ENCODE measurements at places on chromosomes 16 and 17.

GRCh38 chr17:6408276-6408675 lies 26.6 kb downstream of the AIPL1 start:
- DNase-seq: no peak

DNA sequence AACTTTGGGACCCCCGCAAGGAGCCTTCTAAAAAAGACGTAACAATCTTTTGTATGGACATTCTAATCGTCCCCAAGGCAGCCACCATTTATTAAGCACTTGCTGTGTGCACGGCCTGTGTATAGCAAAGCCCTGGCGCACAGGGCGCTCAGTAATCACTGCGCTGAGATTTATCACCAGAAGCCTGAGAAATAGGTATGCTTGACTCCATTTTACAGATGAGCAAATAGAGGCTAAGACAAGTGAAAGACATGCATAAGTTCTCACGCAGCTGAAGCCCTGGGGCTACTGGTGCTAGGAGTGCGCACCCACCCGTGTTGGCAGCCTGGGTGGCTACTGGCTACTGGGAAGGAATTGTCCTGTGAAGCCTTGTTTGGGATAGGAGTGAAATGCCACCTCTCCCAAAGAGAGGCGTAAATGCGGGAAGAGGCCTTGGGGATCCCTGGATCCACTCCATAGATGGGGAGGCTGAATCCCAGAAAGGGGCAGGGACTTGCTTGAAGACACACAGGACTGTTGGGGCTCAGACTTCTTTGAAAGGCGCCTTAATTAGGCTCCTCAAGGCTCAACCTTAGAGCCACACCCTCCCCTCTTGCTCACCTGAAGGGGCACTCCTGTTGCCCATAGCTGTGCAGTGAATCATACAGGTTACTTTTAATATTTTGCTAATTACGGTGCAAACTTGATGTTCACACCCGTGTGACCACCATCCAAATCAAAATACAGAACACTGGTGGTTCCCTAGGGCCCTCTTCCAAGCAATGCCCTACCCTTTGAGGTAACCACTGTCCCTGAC lies 634 bp upstream of the NATD1 start:
- no peak for DNase-seq

DNA sequence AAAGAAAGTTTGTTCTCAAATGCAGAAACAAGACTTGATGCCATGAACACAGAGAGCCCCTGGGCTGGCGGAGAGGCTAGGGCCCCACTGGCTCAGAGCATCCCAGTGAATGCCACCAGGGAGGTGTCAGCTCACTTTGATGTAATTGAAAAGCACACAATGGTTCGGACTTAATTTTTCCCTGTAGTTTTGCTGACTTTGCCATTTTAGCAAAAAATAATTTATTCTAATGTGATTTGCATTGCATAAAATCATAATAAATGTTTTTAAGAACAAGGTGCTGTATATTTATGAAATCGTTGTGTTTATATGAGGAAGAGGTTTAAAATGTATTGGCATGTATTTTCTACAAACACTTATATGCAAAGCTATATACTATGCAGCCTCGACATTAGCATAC lies 140.5 kb downstream of the HS3ST4 start:
- no peak for DNase-seq

DNA sequence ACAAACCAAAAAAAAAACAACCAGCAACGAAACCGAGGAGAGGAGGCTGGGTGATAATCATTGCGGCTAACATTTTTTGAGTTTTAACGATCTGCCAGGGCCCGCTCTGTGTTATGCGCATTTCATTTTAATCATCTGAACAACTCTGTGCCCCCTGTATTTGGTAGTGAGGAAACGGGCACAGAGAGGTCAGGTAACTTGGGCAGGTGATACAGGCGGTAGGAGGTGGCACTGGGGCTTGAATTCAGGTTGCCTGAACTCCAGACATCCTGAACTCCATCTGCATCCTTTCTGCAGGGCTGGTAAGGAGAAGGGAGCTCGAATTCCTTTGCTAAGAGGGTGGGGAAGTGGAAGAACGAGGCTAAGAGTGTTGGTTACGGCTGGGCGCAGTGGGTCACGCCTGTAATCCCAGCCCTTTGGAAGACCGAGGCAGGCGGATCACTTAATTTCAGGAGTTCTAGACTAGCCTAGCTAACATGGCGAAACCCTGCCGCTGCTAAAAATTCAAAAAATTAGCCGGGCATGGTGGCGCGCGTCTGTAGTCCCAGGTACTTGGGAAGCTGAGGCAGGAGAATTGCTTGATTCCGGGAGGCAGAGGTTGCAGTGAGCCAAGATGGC lies 1.1 kb downstream of the CLUAP1 start:
- no peak for DNase-seq

GRCh38 chr17:74803388-74803930 lies 27.3 kb upstream of the NAT9 start:
- DNase-seq: no peak

DNA sequence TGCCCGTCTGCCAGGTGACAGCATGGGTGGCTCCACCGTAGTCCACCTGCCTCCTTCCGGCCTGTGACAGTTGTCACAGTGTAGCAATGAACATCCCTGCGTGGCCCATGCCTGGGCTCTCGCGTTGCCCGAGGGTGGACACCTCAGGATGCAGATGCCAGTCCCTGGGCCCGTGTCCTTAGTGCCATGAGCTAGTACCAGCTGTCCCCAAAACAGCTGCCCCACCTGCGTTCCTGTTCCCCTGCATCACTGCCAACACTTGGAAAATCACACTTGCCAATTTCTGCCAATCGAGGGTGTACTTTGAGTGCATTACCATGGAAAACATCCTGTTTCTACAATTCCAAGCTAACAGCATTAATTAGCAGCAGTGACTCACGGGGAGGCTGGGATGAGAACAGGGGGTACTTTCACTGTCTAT lies 9.0 kb upstream of the C16orf95 start:
- no peak for DNase-seq

- DNase-seq: no peak
Measured at GRCh38 chr17:37106049-37106448, 157.3 kb downstream of the AATF start.

GRCh38 chr17:1002771-1003555 lies 6.0 kb downstream of the TIMM22 start:
- DNase-seq: no peak

DNA sequence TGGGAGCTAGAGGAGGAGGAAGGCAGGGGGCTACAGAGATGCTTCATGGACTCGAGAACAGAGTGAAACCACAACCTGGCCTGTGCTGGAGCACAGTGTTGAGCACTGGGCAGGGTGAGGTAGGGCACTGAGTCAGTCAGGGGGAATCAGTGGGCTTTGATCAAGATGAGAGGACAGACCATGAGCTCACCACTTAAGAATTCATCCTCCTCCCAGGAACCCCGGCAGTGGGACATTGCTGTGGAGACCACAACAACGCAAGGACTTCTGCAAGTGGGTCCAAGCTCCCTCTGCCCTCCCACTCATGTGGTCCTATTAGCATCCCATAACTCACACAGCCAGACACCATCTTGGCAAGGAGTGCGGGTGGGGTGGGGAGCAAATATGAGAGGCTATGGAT lies 1.7 kb upstream of the CES5A start:
- no peak for DNase-seq

DNA sequence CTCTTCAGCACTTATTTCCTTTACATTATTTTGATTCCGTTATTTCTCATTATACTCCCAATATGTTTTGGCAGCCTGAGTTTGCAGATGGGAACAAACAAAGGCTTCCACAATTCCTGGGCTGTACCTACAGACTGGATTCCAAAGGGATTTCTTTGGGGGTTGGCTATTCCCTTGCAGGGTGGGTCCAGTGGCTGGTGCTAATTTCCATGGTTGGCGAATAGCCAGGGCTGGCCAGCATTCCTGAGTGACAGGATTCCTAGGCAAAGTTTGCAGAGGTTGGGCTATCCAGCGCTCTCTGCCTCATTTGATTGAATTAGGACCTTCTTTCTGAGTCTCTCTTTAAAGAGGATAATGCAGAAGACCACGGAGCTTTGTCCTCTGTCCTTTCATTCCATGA lies 207.4 kb downstream of the MAF start:
- DNase-seq: no peak

- DNase-seq: no peak
Measured at GRCh38 chr16:27242868-27243590, 25.5 kb downstream of the NSMCE1 start.

- no peak for DNase-seq
Measured at GRCh38 chr17:7497636-7498035, 13.5 kb downstream of the POLR2A start.

GRCh38 chr17:78583091-78583490 lies 5.9 kb upstream of the DNAH17 start:
- no peak for DNase-seq

DNA sequence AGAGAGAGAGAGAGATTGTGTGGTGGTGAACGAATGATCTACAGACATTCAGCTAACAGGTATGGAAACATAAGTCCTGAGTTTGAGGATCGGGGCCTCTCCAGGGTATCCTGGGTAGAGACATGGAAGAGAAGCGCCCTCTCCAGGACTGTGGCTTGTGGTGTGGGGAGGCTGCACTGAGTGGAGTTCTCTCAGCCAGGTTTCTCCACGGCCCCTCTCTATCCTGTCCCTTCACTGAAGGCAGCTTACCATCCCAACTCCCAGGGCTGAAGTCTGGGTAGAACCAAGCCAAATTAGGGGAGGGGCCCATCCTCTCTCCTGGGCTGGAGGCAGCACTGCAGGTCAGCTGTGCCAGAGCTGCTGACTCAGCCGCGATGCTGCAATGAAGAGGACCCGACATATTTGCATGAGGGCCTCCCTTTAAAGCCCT lies 6.2 kb downstream of the C1QL1 start:
- DNase-seq: no peak

DNA sequence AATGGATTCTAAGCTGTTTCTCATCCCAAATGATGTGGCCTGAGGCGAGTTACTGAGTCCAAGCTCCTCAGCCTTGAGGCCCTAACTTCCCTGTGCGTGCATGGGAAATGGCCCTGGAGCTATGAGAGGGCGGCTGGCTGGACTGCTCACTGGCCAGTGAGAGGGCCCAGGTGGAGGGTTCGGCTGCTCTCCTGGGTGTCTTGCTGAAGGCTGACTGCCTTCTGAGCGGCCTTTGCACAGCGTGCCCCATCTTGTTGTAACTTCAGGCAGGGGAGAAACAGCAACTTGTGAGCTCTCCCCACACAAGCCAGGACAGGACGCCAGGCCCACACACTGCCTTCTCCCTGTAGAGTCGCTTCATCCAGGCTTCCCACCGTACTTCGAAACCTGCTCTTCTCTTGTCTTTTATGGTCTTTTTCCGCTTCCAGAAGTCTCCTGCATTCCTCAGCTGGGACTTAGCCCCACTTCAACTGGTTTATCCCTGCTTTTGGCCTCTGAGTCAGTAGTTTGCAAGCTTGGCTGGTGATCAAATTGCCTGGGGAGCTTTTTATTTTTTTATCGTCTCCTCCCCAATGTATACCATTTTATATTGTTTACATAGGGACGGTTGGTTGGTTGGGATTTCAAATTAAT lies 13.3 kb downstream of the CDH3 start:
- DNase-seq: no peak

DNA sequence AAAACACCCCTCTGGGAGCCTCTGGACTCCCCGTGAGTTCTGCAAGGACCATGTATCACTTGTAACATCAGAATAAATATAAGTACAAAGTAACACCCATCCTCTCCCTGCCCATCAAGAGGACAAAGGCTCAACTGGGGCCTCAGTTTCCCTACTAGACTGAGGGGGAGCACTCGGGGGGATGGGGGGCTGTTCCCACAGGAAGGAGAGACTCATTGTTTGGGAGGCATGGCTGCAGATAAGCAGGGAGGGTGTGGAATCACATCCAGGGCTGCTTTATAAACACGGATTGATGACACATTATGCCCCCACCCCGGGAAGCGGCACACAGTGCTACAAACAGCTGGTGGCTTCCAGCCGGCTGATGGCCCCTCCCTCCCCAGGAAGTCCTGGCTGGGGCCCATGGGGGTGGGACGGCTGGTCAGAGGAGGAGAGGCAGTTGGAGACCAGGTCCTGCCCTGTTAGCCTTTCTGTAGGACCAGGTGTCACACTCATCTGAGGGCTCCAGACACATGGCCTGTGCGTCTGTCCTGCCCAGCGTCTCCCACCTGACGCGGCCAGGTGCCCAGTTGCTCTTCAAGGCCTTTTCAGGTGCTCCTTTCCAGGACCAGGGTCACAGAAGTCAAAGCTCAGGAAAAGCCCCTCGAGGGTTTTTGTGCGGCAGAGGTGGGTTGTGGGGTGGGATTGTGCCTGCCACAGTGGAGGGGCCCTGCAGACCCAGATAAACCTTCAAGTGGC lies 1.3 kb upstream of the MPG start:
- DNase-seq: no peak

DNA sequence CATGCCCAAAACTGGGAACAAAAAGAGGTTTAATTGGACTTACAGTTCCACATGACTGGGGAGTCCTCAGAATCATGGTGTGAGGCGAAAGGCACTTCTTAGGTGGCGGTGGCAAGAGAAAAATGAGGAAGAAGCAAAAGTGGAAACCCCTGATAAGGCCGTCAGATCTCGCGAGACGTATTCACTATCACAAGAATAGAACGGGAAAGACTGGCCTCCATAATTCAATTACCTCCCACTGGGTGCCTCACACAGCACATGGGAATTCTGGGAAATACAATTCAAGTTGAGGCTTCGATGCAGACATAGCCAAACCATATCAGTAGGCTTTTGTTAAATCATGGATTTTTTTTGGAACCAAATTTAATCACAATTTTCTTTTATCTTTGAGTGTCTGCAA lies 24.4 kb downstream of the RBL2 start:
- DNase-seq: no peak

DNA sequence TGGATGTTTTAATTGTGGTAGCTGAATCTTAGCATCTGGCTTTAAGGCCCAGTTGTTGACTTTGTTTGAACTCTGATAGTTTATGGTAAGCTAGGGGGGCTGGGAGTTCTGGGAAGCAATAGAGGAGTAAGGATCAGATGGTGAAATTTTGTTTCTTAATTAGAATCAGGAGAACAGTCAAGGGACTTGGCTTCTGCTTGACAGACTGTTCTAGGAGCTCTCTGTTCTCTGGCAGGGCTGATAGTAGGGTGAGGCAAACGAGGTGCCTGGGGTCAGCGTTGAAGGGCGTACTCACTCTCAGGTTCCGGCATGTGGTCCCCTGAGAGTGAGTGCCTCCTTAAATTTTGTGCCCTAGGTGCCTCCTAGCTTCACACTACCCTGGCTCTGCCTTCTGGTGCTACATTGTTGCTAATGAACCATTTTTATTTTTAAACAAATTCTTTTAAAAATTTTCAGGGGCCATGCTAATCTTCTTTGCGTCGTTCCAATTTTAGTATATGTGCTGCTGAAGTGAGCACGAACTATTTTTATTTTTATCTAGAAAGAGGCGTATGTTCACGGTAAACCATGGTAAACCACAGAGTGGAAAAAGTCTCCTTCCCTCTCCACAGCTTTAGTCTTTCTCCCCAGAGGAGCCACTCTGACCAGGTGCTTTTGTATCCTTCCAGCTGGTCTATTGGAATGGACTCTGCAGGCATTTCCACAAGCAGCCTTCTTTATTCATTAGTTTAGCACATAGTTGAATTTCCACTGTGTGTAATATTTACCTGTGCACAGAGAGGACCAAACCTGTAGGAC lies 19.7 kb downstream of the SLC7A6 start:
- DNase-seq: no peak

- DNase-seq: no peak
Measured at GRCh38 chr17:1755827-1756262, 6.0 kb upstream of the SERPINF1 start.

GRCh38 chr17:68909066-68909465 lies 46.1 kb downstream of the ABCA8 start:
- DNase-seq: no peak

- no peak for DNase-seq
Measured at GRCh38 chr16:28131181-28131580, 67.7 kb upstream of the GSG1L start.
